Body of pancreas (tissue), 4 donors: ENCODE measurements at places on chromosomes 12 and 14. TPM values are rescaled to one million over a fixed set of nuclear protein-coding genes. Genes with fewer than 3 reads are reported as not detected.
A peak's percentile ranks its signal among the peaks of the same experiment; 100 is the strongest.

GRCh38 chr14:26974965-26975364, 377.1 kb upstream of the NOVA1 start:
- no peak overlapping the region for H3K4me3 ChIP-seq
- H3K27me3 ChIP-seq = no peaks in the 10 kb centered on the region
- no peak overlapping the region for H3K27ac ChIP-seq
- H3K36me3 ChIP-seq = no peaks in the 10 kb centered on the region
- DNase-seq = no peak

DNA sequence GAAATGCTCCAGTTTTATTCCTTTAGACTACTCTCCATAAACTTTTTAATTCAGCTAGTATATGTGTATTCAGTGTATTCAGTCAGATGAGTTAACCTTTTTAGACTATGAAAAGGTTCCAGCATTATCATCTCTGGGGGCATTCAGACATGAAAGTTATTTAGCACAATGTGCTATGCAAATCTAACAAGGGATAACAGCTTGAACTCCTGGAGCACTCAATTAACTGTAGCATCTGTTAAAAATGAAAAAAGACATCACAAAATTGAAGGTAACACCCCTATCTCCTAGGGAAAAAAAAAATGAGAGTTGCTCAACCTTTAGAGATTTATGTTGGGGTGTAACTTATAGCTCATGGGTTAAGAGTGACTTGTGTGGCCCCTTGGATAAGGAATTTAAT, 211.5 kb downstream of the PHLDA1 start:
- no peaks in the 10 kb centered on the region for H3K36me3 ChIP-seq
- H3K4me3 ChIP-seq = no peak overlapping the region
- H3K27ac ChIP-seq = no peak overlapping the region
- DNase-seq = no peak

Gene KRT71
- total RNA-seq = not detected

- no peak overlapping the region for H3K27ac ChIP-seq
- DNase-seq = no peak
- H3K4me3 ChIP-seq = no peak overlapping the region
- H3K4me1 ChIP-seq = peaks cover 62% of the 10 kb centered on the region
- no peaks in the 10 kb centered on the region for H3K36me3 ChIP-seq
Measured at GRCh38 chr12:56682323-56682722, 5.8 kb downstream of the PTGES3 start.

GRCh38 chr12:58712976-58713375, 207.3 kb downstream of the LRIG3 start:
- no peak overlapping the region for H3K27ac ChIP-seq
- DNase-seq = no peak
- H3K4me3 ChIP-seq = no peak overlapping the region
- no peaks in the 10 kb centered on the region for H3K36me3 ChIP-seq

- no peak overlapping the region for H3K27ac ChIP-seq
- peaks cover 25% of the 10 kb centered on the region for H3K4me1 ChIP-seq
- peak; percentile 81 for DNase-seq
- H3K27me3 ChIP-seq = no peaks in the 10 kb centered on the region
- no peak overlapping the region for H3K4me3 ChIP-seq
Measured at GRCh38 chr14:100673085-100673806, 53.4 kb upstream of the DLK1 start.

DNA sequence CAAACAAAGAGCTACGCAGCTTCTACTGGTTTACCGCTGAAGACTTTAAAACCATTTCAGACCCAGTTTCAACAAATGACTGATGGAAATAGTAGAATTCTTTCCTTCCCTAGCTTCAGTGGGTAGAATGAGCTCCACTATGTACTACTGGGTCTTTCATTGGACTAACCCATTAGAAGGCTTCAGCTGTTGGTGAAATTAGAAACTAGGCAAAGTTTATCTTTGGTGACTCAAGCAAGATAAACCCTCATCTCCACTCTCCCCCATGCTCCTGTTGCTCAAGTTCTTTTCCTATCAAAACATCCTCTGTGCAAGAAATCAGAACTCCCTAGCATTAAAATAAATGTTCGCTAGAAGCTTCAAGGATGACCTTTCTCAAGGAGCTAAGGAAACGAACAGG, 159.2 kb downstream of the PAWR start:
- H3K27me3 ChIP-seq = no peaks in the 10 kb centered on the region
- H3K27ac ChIP-seq = no peak overlapping the region
- H3K36me3 ChIP-seq = no peaks in the 10 kb centered on the region
- no peak overlapping the region for H3K4me3 ChIP-seq

DNA sequence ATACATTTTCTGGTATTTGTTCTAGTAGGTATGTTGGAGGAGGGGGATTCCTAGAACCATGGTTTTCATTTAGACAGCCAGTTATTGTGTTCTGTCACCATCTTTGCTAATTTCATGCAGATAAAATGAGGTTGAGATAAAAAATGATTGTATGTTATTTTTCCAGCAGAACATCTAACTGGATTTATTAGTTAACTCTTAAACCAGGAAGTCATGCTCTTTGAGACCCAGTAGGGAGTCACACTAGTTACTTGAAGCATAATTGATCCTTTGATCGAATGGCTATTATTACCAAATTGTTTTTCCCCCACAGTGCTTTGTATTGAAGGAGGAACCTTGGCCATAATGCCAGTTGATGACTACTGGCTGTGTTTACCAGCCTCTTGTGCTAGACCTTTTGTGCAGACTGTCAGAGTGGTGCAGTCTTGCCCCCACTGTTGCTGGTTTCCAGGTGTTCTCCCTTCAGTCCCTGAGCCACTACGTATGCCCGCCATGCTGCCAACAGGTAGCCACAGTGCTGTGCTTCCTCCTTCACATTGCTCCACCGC, 6.0 kb downstream of the EID3 start:
- peaks cover 2% of the 10 kb centered on the region for H3K4me1 ChIP-seq
- no peak overlapping the region for H3K27ac ChIP-seq
- H3K4me3 ChIP-seq = no peak overlapping the region
- DNase-seq = no peak
- peaks cover 14% of the 10 kb centered on the region for H3K36me3 ChIP-seq
- no peaks in the 10 kb centered on the region for H3K27me3 ChIP-seq

DNA sequence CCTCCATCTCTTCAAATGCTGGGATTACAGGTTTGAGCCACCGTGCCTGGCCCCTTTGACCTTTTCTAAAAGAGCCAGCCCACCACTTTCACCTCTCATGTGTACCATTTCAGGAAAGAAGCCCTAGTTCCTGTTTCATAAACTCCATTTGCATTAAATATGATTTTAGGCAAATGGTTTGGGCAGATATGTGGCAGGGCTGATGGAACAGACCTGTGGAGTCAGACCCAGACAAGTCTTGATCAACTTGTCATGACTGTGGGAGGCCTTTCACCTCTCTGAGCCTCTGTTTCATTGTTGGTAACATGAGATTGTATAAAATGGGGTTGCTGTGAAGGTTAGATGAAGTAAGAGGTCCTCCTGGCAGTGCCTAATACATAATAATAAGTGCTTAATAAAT, 5.2 kb upstream of the MAP3K9 start:
- peaks cover 11% of the 10 kb centered on the region for H3K4me1 ChIP-seq
- H3K27me3 ChIP-seq = no peaks in the 10 kb centered on the region
- H3K27ac ChIP-seq = no peak overlapping the region
- H3K36me3 ChIP-seq = no peaks in the 10 kb centered on the region
- H3K4me3 ChIP-seq = no peak overlapping the region

- no peaks in the 10 kb centered on the region for H3K27me3 ChIP-seq
- DNase-seq = no peak
- H3K4me3 ChIP-seq = no peak overlapping the region
- no peak overlapping the region for H3K27ac ChIP-seq
Measured at GRCh38 chr12:104304261-104305009, 896 bp downstream of the EID3 start.

Gene TAS2R10
- total RNA-seq = not detected

Gene CFAP251
- total RNA-seq = 7.0 TPM

DNA sequence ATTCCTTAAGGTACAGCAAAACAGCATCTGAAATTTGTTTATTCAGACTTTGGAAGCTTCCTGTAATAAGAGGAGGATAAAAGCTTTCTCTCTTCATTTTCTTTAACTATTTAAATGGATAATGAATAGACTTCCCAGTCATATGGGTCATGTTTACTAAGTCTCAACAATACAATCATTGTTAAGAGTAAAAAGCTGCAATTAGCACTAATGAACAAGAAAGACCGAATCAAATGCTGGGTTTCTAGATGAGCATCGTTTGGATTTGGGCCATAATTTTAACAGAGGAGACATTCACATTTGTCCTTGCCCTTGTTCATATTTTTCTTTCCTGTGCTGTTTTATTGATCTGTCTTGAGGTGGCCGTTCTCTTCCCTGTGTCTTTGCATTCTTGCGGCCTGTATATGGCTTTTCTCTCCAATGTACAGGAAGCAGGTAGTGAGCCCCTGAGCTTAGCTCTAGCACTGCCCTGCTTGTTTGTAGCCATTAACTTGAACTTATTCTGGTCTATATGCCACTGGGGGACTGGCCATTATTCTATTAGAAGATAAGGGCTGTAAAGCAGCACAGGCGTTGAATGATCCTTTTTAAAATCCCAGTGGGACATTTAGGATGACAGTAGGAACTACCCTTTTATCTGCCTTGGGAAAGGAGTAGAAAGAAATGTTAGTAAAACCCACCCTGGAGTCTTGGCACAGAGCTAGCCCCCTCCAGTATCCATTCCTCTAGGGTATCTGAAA, 34.6 kb downstream of the ABHD12B start:
- no peak for DNase-seq
- no peak overlapping the region for H3K27ac ChIP-seq
- no peaks in the 10 kb centered on the region for H3K4me1 ChIP-seq
- H3K27me3 ChIP-seq = no peaks in the 10 kb centered on the region

- no peaks in the 10 kb centered on the region for H3K36me3 ChIP-seq
- no peaks in the 10 kb centered on the region for H3K4me1 ChIP-seq
- no peak for DNase-seq
- no peak overlapping the region for H3K27ac ChIP-seq
Measured at GRCh38 chr12:76410781-76411180, 62.6 kb upstream of the BBS10 start.

GRCh38 chr14:99784508-99784907, 8.7 kb upstream of the EML1 start:
- H3K4me3 ChIP-seq = no peak overlapping the region
- H3K27me3 ChIP-seq = no peaks in the 10 kb centered on the region
- no peaks in the 10 kb centered on the region for H3K36me3 ChIP-seq

- H3K4me1 ChIP-seq = no peaks in the 10 kb centered on the region
- no peak overlapping the region for H3K27ac ChIP-seq
- H3K4me3 ChIP-seq = no peak overlapping the region
- no peaks in the 10 kb centered on the region for H3K36me3 ChIP-seq
Measured at GRCh38 chr14:21825149-21825743, 151.6 kb upstream of the OR4E1 start.

GRCh38 chr12:21305661-21306060, 29.1 kb downstream of the SLCO1A2 start:
- no peaks in the 10 kb centered on the region for H3K36me3 ChIP-seq
- DNase-seq = no peak
- no peak overlapping the region for H3K4me3 ChIP-seq
- no peaks in the 10 kb centered on the region for H3K4me1 ChIP-seq
- no peaks in the 10 kb centered on the region for H3K27me3 ChIP-seq
